Stimulated activated CD8-positive, alpha-beta memory T cell treated with anti-CD3 and anti-CD28 coated beads, Interleukin-15, amount 100 ng/mL, for 24 hours (primary cell): ENCODE measurements at places on chromosomes 12 and 14.

DNA sequence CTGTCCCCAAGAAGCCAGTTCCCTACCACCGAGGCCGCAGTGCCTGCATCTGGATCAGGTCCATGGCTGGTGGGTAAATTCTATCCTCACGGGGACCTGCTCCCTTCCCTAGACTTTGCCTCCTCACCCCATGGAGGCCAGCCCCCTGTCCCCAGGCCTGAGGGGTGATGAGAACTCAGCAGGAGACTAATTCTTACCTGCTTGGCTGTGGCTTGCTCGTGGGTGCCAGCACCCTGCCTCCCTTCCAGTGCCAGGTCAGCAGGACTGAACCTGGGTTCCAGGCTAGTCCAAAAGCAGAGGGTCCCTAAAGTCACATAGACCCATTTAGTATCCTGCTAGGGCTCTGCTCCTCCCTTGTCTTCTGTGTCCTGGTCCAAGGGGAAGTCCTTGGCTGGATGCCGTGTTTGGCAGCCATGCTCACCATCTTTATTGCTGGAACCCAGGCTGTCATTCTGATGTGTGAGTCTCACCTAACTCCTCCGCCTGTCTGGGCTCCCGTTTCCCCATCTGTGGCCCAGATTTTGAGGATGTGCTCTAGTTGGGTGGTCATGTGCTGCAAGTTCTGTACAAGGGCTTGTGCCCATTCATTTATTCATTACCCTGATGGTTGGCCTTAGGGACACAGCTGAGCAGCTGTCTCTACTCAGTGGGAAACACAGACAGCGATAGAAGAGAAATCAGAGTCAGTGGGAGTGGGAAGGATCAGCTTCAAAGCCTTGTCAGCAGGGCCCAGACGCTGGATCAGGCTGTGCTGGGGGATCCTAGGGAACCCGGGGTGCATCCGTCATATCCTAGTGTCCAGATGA lies 949 bp downstream of the PLBD2 start:
- DNase-seq = no peak

GRCh38 chr12:26205941-26206340 lies 10.6 kb downstream of the SSPN start:
- no peak for DNase-seq

- no peak for DNase-seq
Observed at GRCh38 chr12:46493150-46493833, 120.7 kb upstream of the SLC38A2 start.

DNA sequence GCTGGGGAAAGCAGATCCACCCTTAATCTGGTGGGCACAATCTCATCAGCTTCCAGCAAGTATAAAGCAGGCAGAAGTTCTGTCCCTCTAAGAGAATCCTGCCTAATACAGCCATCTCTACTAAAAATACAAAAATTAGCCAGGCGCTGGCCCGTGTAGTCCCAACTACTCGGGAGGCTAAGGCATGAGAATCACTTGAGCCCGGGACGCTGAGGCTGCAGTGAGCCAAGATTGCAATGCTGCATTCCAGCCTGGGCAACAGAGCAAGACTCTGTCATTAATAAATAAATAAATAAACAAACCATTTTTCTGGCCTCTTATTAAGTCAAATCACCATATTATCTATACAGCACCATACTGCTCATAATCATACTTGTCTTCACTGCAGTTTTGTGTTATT lies 111.2 kb downstream of the MED13L start:
- DNase-seq = no peak

GRCh38 chr12:88834226-88834625 lies 254.0 kb upstream of the KITLG start:
- DNase-seq = no peak

- no peak for DNase-seq
Observed at GRCh38 chr12:54882079-54882478, 27.8 kb downstream of the MUCL1 start.

GRCh38 chr12:64253356-64253755 lies 31.3 kb upstream of the KICS2 start:
- no peak for DNase-seq

DNA sequence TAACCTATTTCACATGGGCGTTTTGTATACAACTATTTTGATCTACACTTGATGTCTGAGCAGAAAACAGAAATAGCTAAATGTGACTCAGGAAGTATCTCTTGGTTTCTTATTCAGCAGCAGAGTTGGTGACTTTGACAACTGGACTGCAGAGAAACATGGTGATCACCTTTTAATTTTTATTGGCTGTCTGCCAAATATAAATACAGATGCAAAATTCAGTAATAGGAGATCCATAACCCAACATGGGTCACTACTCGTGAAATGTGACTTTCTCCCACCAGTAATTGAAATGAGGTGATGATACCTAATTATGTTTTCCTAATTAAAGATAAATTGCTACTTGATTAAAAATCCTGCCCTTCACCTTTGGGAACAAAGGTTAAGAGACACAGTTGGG lies 487.1 kb downstream of the NELL2 start:
- no peak for DNase-seq

GRCh38 chr12:80778005-80778541 lies 61.4 kb downstream of the MYF5 start:
- DNase-seq = no peak

GRCh38 chr12:100688451-100688864 lies 106.1 kb upstream of the ANO4 start:
- no peak for DNase-seq

- no peak for DNase-seq
Observed at GRCh38 chr14:59728304-59728703, 142.3 kb downstream of the RTN1 start.

DNA sequence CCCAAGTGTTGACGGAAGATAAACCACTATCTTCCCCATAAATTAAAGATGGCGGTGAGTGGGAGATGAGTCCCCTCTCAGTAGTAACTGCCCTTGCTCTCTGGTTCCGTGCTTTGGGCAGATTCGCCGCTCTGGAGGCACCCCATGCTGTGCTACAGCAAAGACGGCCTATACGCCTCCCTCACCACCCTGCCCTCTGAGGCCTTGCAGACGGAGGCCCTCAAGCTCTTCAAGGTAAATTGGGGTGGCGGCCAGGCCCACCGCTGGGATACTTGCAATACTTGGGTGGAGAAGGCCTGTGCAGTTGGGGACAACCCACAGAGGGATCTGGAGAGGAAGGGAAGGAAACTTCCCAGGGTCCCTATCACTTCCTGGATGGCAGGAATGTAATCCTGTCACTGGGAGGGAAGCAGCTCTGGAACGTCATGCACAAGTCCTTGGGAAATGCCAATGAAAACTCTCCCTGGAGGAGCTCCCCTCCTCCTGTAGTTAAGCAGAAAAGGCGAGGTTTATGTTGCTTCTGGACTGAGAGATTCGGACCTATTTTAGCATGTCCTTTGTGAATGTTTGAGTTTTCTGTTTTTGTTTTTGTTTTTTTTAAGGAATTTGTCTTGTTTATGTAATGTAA lies 22.8 kb downstream of the PIGH start:
- no peak for DNase-seq

- no peak for DNase-seq
Observed at GRCh38 chr12:54029529-54030441, 1.5 kb downstream of the HOXC6 start.

GRCh38 chr14:24861083-24861630 lies 188.8 kb downstream of the STXBP6 start:
- DNase-seq = no peak

- no peak for DNase-seq
Observed at GRCh38 chr12:106291342-106291741, 11.2 kb upstream of the TCP11L2 start.

DNA sequence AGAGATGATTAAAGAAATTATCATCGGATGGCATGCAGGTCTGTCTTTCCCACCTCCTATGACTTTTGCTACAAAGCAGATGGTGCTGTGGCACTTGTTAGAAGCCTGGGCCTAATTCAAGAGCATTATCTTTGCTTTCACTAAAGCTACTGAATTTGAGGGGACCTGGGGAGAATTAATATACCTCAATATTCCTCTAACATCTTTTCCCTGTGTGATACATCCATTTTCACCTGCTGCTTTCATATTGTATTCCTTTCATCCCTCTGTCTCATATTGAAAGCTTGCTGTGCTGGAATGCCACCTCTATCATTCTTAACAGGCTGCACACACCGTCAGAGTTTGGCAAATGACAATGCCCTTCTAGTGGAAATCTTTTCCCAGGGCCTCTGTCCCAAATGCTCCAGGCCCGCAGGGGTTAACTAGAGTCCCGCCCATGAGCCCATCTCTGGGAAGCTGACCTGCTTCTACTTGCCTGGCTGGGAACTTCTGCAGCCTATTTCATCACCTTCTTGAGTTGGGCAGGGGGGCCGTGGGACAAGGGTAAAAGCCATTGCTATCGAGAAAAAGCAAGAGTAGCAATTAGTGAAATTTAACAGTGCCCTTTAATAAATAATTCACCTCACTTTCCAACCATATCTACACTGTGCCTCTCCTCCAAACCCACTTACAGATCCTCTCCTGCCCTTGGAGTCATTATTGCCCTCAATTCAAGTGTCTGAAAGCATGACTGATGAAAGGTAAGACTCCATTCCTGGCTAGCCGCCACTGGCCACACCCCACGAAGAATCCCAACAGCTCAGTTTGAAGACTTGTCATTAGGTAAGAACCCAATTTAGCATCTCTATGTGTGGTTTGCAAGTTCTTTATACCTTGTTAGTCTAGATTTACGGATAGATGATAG lies 126.7 kb upstream of the BTG1 start:
- no peak for DNase-seq

- DNase-seq = no peak
Observed at GRCh38 chr12:117622087-117622486, 260.7 kb upstream of the NOS1 start.

GRCh38 chr12:102050660-102051430 lies 10.9 kb downstream of the WASHC3 start:
- no peak for DNase-seq

DNA sequence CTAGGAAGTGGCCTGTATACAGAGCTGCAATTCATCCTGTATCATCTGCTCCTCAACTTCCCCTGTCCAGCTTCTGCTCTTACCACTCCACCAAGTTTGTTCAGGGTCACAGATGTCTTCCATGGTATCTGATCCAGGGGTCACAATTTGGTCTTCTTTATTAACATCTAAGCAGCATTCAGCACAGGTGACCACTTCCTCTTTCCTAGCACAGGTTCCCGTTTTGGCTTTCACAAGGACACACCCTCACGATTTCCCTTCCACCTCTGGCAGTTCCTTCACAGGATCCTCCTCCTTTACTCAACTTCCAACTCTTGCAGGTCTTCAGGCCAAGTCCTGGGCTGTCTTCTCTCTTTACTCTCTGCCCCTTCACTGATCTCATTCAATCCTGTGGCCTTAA lies 93.6 kb downstream of the TTC7B start:
- DNase-seq = no peak

DNA sequence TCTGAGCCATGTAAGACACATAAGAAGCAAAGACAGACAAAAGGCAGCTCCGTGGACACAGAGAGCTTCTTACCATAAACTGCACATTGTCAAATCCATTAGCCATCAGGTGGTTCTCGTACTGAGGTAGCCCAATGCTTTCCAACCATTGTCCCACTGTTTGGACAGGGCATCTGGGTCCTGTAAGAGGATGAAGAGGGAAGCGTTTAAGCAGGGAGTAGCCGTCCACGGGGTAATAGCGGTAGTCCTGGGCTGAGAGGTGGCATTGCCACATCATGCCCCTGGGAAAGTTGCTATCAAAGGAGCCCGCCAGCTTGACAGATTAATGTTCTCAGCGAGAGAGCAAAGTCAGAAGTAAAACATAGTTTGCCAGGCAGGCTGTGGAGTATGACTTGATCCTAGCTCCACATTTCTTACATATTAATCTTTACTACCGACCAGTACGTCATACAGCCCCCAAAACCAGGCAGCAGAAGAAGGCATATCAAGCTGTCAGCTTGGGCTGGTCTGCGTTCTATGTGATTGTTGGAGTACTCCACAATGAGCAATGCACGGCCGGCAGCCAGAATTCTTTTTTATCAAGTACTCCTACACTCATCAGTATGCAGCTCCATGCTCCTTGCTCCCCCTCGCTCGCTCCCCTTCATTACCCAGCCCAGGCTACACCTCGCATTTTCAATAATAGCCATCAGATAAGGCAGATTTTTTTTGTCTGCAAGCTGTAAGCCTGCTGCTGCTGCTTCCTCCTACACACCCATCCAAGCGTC lies 493.2 kb upstream of the GARIN6 start:
- no peak for DNase-seq

DNA sequence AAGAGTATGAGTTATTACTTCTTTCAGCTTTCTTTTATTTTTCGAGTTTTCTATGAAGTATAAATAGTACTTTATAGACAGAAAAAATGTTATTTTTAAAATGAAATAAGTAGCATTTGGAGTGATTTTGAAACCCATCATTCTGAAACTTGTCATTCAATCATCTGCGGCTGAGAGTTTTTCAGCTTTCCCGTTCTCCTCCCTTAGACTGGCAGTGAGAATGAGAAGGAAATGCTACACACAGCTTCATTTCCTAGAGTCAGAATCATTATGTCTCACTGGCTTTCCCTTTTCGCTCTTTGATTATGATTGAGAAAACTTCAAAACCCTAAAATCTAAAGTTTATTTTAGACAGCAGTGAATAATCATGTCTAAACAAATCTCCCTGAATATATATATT lies 33.7 kb upstream of the GNPNAT1 start:
- no peak for DNase-seq

GRCh38 chr12:80356097-80356496 lies 87.9 kb upstream of the PTPRQ start:
- DNase-seq = no peak

- DNase-seq = peak; percentile 19
Observed at GRCh38 chr14:90060312-90060964, 1.4 kb upstream of the KCNK13 start.

GRCh38 chr14:21652209-21652808 lies 1.3 kb upstream of the OR4E2 start:
- no peak for DNase-seq

DNA sequence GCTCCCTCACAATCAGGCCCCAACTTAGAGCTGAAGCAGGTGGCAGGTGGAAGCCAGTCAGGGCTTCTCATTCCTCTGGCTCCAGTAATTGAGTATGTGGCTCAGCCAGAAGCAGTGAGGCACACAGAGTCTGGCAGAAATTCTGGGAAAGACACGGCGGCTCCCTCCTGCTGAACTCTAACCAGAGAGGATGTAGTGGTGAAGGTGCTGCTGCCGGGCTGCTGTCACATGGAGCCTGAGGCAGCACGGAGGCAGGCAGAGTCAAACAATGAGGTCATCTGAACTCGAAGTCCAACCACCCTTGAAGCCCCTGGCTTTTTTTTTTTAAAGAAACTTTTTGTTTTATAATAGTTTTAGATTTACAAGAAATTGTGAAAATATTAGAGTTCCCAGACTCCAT lies 33.4 kb upstream of the SMOC1 start:
- DNase-seq = no peak

GRCh38 chr12:69639400-69640016 lies 28.8 kb upstream of the LRRC10 start:
- peak; percentile 7 for DNase-seq

GRCh38 chr12:113027726-113028125 lies 28.8 kb upstream of the DTX1 start:
- DNase-seq = no peak

DNA sequence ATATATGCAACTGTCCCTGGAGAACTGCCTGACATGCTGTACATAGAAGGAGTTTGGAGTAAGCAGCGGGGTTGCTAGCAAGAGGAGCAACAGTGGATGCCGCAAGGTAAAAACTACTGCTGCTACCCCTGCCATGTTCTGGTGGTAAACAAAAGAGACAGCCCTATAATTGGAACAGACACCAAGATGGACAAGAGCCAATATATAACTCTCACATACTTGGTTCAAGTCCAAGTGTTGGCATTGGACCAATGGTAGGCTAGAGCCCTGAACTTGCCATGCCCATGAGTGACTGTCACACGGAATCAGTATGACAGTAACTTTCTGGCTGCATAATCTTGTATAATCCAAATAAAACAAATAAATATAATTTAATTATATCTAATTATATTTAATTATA lies 13.7 kb downstream of the ATXN7L3B start:
- no peak for DNase-seq
